Natural killer cell (primary cell): ENCODE measurements at places on chromosomes 5 and 9.
A peak's percentile ranks its signal among the peaks of the same experiment; 100 is the strongest.

GRCh38 chr9:126636983-126637798 is 23.5 kb downstream of the LMX1B start:
- peaks cover 31% of the 10 kb centered on the region for H3K27me3 ChIP-seq
- H3K27ac ChIP-seq, result peak overlapping the region; percentile 61
- H3K36me3 ChIP-seq, result no peaks in the 10 kb centered on the region
- peaks cover 52% of the 10 kb centered on the region for H3K4me1 ChIP-seq
- peak; percentile 83 for DNase-seq
- H3K4me3 ChIP-seq, result no peak overlapping the region

DNA sequence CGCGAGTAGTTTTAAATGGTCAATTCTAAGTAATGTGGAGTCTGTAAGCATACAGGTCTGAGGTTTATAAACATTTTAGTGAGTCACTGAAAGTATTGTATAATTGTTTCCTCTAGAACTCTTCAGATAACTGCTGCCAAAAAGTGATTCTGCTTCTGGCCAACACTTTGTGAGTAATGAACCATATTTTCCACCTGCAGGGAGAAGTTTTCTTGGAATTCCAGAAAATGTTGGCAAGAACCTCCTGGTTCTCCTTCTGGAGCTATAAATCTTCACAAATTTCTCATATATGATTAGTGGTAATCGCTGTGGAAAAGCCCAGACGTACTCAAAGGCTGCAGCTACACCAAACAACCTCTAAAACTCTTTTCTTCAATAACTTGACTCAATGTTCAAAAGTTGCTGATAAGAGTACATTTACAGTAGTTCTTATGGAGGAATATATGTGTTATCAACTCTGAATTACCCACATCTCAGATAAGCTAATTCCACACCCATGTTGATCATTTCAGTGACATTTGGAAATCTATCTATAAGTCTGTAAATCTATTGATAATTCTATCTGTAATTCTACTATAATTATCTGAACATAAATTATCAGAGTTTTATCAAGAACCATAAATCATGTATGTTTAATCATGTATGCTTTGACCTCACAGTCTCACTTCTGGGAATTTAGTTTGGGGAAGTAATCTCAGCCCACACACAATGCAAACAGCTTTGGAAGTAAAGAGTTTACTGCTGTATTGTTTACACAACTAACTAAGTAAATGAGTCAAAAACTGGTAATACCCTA is 74.1 kb downstream of the FNBP1 start:
- H3K4me3 ChIP-seq, result no peak overlapping the region
- H3K36me3 ChIP-seq, result peaks cover 35% of the 10 kb centered on the region
- no peak for DNase-seq
- no peak overlapping the region for H3K27ac ChIP-seq

DNA sequence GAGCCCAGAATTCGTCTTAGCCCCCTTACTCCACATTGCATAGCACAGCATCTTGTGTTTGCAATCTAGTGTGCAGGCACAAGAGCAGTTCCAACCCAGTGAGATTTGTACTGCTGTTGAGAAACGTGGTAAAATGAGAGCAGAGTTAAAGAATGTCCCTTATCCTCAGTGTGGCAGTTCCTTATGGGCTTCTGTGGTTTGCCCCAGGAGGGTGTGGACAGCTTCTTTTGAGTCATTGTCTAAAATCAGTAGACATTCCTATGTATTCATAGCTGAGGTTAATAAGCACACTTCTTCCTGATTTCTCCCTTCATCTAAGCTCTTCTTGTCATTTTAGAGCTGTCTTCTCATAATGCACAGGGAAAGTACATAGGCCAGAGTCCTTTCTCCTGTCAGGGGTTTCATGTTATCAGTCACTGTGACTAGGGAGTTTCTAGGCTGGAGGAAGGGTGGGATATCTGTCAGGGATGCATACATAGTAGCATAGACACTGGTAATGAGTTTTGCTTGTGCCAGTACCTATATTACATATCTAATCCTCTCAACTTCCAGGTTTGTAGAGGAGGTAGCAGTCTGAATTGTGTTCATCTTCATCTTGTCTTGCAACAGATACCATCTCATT is 2.0 kb upstream of the CAVIN4 start:
- no peak for DNase-seq
- no peaks in the 10 kb centered on the region for H3K4me1 ChIP-seq
- H3K27me3 ChIP-seq, result no peaks in the 10 kb centered on the region
- no peak overlapping the region for H3K4me3 ChIP-seq

DNA sequence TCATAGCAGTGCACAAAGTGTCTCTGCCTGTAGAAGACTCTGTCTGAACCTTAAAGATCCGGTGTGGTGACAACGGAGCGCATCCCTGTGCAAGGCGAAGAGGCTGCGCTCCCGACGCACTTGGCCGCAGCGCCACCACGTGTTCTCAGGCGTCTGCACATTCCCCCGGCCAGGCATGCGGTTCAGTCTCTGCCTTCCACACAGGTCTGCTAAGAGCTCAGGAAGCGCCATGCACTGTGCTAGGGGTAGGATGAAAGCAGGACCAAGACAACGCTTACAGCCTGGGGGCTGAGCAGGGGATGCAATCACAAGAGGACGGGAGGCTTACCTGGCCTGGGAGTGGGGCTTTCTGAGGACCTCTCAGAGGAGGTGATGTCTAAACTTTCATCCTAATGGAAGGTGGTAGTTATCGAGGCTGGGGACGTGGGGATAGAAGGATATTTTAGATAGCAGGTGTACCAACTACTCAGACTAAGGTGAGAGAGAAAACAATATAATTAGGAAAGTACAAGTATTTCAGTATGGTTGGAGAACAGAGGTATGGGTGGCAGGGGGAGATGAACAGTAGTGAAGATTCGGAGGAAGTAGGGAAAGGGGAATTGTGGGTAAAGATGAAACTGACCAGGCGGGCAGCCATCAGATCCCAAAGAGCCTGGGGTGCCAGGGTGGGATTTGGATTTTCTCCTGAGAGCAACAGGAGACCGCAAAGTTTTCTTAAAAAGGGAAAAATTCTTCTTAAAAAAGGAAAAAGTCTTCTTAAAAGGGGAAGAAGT is 13.3 kb downstream of the CAPSL start:
- H3K4me1 ChIP-seq, result peaks cover 18% of the 10 kb centered on the region
- no peaks in the 10 kb centered on the region for H3K27me3 ChIP-seq
- DNase-seq, result peak; percentile 21
- H3K36me3 ChIP-seq, result no peaks in the 10 kb centered on the region
